Activated T-cell treated with anti-CD3 and anti-CD28 coated beads, Interleukin-2, amount 50 U/mL, for 72 hours (primary cell): ENCODE measurements at places on chromosomes 4 and X. TPM values are rescaled to one million over a fixed set of nuclear protein-coding genes. Genes with fewer than 3 reads are reported as not detected.

GRCh38 chrX:11626351-11626750 lies 39.4 kb downstream of the ARHGAP6 start:
- DNase-seq = no peak

DNA sequence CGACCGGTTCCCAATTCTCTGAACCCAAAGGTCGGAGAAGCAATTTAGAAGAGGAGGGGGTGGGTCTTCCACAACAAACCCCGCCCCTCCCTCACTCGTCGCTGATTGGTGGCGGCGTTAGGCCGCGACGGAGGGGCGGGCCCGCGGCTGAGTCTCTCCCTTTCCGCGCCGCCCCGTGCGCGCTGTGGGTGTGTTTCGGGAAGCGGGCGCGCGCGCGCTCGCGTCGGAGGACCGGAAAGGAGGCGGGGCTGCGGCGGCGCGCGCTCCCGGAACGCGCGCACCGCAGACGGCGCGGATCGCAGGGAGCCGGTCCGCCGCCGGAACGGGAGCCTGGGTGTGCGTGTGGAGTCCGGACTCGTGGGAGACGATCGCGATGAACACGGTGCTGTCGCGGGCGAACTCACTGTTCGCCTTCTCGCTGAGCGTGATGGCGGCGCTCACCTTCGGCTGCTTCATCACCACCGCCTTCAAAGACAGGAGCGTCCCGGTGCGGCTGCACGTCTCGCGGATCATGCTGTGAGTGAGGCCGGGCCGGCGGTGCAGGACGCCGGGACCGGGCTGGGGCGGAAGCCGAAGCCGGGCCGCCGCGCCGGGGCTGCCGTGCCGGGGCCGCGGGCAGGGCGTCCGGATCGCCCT lies at the start of gene SPCS3:
TSS of gene SPCS3 (plus strand) at position 263 of the 636 bp plus-strand sequence. CDS start at position 374, 111 bp downstream.
- peak; percentile 96 for DNase-seq

DNA sequence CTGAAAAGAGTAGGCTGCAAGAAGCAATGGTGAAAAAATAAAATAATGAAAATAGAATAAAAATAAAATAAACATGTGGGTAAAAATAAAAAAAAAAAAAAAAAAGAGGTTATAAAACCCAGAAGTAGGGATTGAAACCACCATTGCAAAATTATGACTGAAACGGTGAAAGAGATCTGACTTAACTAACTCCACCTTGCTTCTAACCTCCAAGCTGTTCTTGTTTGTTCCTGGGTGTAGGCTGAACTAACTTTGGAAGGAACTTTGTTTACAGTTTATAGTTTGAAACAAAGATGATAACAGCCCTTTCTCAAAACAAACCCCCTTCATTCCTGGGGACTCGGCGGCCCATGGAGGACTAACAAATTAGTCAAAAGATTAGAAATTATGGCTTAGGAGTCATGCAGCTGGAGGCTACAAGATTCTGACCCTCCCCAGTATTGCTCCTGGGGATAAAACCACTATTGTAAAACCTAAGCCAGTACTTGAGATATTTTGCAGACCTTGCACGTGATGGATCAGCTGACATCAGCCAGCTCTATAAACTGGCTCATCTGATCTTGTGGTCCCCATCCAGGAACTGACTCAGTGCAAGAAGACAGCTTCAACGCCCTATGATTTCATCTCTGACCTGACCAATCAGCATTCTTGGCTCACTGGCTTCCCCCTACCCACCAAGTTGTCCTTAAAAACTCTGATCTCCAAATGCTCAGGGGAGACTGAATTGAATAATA lies 30.4 kb downstream of the DDX60L start:
- DNase-seq = peak; percentile 47

DNA sequence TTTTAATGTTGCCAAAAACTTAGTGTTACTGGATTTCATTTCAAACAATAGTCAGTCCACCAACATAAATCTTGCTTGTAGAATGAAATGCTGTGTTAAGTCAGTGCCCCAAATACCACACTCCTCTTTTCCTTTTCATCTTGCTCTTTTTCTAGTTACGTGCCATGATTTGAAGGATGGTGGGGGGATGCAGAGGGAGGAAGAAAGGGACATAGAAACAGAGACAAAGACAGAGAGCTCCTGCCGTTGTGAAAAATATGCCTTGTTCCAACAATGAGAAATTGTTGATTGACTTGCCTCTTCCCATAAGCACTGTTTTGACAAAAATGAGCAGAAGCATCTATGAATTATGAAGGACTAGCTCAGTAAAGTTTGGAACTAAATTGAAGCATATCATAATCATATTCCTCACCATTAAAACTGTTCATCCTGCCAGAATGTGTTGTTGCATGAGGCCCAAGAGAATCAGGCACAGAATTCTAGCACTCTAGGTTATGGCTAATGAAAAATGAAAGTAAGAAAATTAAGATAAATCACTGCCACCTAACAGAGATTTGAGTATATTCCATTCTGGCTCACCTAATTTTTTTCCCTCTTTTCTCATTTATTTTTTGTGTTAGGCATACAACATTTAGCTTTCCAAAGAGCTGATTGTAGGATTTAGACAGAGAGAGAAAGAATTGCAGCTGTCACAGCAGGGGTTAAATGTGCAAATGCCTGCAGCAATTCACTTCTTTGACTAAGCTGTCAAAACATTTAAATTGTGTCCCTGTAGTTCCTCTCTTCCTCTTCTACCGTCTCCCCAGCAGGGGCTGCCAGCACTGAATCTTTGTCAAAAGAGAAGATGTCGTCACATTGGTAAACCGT lies 111.6 kb upstream of the PTPN13 start:
- DNase-seq = no peak

HERC5 gene
- total RNA-seq = 21.1 TPM

- no peak for DNase-seq
Observed at GRCh38 chr4:147050356-147050765, 104.7 kb upstream of the TTC29 start.

PASD1 gene
- total RNA-seq = not detected

DNA sequence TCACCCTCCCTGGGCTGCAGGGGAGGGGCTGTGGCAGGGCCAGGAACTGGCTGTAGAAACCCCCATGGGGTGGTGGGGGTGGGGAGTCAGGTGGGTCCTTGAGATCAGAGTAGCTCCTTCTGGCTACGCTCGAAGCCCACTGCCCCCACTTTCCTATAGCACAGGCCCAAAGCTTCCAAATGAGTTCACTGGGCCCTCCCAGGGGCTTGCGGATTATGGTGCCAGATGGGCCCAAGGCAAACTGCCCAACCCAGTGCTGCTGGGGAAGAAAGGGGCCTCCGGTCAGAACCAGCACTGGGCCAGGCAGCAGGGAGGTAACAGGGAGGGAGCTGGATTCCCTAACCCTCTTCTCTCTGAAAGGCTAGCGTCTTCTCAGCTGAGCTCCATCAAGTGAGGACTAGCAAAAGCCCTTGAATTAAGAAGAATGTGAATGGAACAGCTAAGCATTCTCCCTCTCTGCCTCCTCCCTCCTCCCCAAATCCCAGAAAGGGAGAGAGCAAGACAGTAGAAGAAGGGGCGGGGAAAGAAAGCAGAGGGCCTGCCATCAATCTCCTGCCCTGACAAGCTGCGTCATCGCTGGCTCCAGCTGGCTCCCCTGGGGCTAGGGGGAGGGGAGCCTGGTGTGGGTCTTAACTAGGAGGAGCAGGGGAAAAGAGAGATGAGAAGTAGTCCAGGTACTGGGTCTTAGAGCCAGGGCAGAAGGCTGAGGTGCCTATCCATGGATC lies 34.7 kb downstream of the FRMPD3 start:
- DNase-seq = no peak

DNA sequence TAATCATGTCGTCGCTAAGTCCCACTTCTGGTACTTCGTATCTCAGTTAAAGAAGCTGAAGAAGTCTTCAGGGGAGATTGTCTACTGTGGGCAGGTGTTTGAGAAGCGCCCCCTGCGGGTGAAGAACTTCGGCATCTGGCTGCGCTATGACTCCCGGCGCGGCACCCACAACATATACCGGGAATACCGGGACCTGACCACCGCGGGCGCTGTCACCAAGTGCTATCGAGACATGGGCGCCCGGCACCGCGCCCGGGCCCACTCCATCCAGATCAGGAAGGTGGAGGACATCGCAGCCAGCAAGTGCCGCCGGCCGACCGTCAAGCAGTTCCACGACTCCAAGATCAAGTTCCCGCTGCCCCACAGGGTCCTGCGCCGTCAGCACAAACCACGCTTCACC lies 11.3 kb downstream of the PNCK start:
- DNase-seq = peak; percentile 58

SHROOM4 gene
- not detected for total RNA-seq

RAB39B gene
- total RNA-seq = 36.4 TPM

GRCh38 chr4:141620715-141621114 lies 15.7 kb upstream of the IL15 start:
- DNase-seq = no peak

KLHL8 gene
- 9.7 TPM for total RNA-seq

CXCL9 gene
- 2.7 TPM for total RNA-seq

RBM46 gene
- total RNA-seq = not detected

FAM114A1 gene
- 0.48 TPM for total RNA-seq

DNA sequence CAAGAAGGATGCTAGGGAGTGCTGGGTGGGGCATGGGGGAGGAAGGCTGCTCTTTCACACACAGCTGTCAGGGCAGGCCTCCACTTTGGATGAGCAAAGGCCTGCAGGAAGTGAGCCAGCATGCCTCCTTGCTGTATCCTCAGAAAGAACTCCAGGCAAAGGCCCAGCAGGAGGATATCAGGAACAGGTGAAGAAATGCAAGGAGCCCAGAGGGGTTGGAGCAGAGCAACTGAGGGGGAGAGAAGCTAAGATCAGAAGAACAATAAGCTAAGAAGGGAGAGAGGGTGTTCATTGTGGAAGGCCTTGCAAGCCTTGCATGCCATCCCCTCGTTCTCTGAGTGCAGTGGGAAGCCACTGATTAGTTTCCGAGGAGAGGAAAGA lies 115.1 kb downstream of the CAMK2D start:
- no peak for DNase-seq

GRCh38 chr4:169312690-169313422 lies 42.1 kb upstream of the SH3RF1 start:
- no peak for DNase-seq

RAPGEF2 gene
- 13.6 TPM for total RNA-seq

DNA sequence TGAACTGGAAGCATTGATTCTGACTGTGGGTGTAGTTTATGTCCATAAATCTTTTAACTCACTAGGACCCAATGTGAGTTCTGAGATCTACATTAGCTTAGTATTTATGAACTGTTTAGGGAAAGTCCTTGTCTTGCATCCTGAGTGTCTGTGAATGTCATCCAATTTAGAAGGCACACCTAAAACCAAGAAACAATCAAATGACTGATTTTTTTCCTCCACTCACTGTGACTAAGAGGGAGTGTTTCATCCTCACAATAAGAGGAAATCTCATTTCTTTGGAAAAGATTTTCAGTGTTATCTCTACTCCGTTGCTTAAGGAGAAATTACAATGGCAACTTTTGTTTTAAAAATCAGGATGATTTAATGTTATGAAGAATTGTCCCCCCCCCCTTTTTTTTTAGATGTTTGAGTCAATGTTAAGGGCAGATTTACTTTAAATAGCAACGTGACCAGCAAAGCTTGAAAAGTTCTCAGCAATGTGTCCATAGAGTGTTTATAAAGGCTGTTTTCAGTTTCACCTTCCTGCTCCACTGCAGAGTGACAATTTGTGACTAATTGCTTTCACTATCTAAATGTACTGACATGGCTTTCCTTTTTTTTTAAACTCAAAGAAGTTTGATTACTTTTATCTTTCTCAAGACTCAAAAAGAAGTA lies 173.0 kb downstream of the SPCS3 start:
- no peak for DNase-seq

GRCh38 chrX:153573984-153574383 lies 25.0 kb downstream of the CCNQ start:
- DNase-seq = no peak

- no peak for DNase-seq
Observed at GRCh38 chr4:47913330-47913729, 1.1 kb downstream of the NFXL1 start.

SYNPO2 gene
- 0.35 TPM for total RNA-seq

- DNase-seq = no peak
Observed at GRCh38 chr4:111120191-111120590, 497.3 kb upstream of the PITX2 start.
